ENCODE measurements at places on chromosomes 11 and 22.

DNA sequence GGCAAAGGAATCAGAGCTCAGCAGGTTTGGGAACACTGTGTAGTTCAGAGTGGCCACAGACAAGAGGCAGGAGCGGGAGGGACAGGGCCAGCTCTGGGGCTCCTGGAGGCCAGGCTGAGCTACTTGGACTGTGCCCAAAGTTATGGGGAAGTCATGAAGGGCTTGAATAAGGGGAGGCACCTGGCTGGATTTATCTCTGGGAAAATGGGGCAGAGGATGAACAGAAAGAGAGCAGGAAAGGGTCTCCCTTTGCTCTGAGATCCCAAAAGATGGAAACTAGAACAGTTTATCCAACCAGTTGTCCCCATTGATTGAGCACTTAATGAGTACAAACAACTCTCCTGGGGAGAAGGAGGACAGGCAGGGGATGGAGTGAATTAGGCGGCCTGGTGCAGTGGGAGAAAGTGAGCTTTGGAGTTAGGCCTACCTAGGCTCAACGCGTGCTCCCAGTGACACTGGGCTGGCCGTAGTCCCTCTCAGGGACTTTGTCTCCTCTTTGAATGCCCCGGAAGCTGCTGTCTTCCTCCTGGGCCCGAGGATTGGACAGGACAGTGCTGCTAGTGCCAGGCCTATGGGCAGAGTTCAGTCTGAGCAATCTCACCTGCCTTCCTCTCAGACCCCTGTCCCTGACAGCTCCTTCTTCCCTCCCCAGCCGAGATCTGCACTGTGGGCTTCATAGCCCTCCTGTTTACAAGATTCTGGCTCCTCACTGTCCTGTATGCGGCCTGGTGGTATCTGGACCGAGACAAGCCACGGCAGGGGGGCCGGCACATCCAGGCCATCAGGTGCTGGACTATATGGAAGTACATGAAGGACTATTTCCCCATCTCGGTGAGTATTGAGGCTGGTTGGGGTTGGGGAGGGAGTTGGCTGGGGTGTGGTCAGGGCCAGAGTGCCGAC is 2.0 kb downstream of the MOGAT2 start:
- no peak for DNase-seq

- DNase-seq = no peak
Observed at GRCh38 chr11:76788661-76789442, 5.7 kb downstream of the TSKU start.

GRCh38 chr22:40022536-40023240 is 27.9 kb downstream of the FAM83F start:
- no peak for DNase-seq

GRCh38 chr11:32105871-32106560 is 15.1 kb downstream of the RCN1 start:
- DNase-seq = no peak

GRCh38 chr22:24803064-24803542 is 2.9 kb upstream of the SGSM1 start:
- DNase-seq = peak; percentile 33

DNA sequence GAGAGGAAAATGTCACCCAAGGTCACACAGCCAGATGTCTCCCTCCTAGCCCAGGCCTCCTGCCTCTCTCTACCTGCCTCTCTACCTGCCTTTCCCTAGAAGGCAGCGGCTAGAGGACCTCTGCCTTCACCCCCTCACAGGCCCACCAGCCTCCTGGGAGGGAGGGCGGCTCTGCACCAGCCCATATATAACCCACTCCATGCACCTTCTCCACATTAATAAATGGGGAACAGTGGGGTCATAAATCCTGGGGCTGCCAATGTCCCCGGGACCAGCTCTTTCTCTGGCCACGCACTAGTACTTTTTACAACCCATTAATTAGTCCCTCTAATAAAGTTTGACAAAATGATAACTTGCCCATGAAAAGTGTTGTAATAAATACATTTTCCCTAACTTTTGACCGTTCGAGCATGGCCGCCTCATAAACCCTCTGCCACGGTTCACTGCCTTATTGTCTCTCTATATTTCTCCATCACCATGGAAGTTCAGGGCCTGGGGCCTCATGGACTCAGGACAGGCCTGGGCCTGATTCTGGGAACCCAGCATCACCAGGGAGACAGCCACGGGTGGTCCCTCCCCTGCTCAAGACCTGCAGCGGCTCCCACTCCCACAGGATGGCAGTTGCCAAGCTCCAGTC is 102.1 kb downstream of the MN1 start:
- DNase-seq = no peak

DNA sequence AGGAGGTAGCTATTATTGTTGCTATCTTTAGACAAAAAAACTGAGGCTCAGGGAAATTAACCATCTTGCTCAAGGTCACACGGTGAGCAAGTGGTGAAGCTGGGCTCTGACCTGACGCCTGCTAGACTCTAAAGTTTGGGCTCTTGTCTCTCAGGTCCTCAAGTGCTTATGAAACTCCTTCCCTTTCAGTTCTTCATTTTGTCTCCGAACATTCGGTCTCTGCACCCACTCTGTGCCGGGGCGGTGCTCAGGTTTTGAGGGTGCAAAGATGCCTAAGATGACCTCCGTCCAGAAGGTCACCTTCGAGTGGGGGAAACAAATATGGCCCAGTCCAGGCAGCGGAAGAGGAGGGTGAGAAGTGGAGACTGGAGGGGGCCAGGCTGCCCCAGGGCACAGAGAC is 16.0 kb downstream of the OVOL1 start:
- no peak for DNase-seq

- DNase-seq = no peak
Observed at GRCh38 chr11:46099963-46100316, 21.3 kb downstream of the PHF21A start.
